ENCODE measurements at places on chromosomes 16 and 17.

DNA sequence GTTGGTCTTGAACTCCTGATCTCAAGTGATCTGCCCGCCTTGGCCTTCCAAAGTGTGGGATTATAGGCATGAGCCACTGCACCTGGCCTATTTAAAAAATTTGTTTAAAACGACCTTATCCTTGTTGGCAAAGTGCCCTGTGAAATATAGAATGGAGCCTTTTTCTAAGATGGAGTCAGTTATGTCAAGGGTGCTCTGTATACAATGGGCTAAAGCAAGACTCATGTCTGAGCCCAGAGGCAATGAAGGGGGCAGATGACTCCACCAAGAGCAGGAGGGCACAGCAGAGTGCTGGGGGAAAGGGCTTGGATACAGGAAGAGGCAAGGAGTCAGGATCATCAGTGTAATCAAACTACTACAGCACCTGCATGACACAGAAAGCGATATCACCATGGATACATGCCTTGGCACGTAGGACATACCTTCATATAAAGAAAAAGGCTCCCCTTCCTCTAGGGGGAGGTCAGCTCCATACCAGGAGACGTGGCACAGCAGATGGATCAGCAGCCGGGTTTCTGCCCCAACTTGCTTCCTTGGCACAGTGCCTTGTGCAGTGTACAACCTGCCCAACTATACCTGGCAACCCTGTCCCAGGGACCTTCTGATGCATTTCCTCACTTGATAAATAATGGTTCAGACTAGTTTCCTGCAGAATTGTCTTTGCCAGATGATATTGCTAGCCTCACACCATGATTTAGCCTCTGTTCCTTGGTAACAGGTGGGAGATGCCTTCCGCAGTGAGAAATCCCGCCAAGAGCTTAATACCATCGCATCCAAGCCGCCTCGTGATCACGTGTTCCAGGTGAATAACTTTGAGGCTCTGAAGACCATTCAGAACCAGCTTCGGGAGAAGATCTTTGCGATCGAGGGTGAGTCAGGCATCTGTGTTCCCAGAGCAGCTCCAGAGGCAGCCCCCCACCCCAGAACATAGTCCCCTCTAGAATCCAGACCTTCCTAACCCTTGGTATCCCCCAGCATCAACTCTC lies 15.3 kb downstream of the ITGAM start:
- peaks cover 10% of the 10 kb centered on the region for H3K27me3 ChIP-seq
- no peak overlapping the region for H3K27ac ChIP-seq
- H3K36me3 ChIP-seq: no peaks in the 10 kb centered on the region
- no peak overlapping the region for H3K4me3 ChIP-seq
- no peak for DNase-seq

GRCh38 chr17:921161-921560 lies 58.4 kb downstream of the NXN start:
- H3K4me1 ChIP-seq: peaks cover 2% of the 10 kb centered on the region
- peaks cover 13% of the 10 kb centered on the region for H3K27me3 ChIP-seq
- H3K4me3 ChIP-seq: no peak overlapping the region
- H3K36me3 ChIP-seq: peaks cover 25% of the 10 kb centered on the region
- peak overlapping the region; percentile 30 for H3K27ac ChIP-seq

- DNase-seq: no peak
- no peak overlapping the region for H3K4me3 ChIP-seq
- peaks cover 26% of the 10 kb centered on the region for H3K27me3 ChIP-seq
- H3K4me1 ChIP-seq: peaks cover 12% of the 10 kb centered on the region
These were observed 4.0 kb downstream of the CA4 start for GRCh38 chr17:60153606-60154390.

- no peak for DNase-seq
- peaks cover 22% of the 10 kb centered on the region for H3K36me3 ChIP-seq
- no peak overlapping the region for H3K27ac ChIP-seq
These were observed 176.8 kb downstream of the ZNF423 start for GRCh38 chr16:49679095-49679494.

DNA sequence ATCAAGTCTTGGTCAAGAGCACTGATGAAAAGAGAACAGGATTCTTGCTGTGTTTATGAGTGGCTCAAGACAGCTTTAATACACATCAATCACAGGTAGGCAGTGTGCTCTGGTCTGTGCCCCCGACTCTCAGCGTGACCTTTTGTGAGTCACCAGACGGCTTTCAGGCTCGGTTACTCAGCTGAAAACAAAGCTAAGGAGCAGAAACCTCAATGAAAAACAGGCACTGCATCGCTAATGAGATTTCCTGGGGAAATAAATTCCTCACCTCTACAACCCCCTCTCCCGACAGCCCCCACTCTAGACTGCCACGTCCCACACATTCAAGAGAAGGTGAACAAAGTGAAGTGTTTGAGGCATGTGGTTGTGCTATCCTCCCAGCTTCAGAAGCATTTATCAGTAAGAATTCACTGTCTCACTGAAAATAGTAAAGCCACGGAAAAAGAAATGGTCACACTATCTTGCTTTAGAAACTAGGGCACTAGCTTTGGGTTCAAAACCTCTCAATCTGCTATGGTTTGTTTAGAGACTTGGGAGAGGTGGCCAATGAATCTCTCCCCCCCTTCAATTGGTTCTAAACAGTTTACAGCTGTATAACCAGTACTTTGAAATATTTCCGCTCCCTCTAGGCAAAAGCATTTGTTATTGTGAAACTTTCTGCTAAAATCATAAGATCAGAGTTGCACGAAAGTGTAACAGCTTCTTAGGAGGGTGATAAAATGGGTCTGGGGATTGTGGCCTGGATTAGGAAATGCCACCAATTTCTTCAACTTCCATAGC lies 199.5 kb upstream of the PMFBP1 start:
- no peaks in the 10 kb centered on the region for H3K36me3 ChIP-seq
- H3K27ac ChIP-seq: no peak overlapping the region
- no peaks in the 10 kb centered on the region for H3K27me3 ChIP-seq
- peak; percentile 5 for DNase-seq
- peaks cover 15% of the 10 kb centered on the region for H3K4me1 ChIP-seq

DNA sequence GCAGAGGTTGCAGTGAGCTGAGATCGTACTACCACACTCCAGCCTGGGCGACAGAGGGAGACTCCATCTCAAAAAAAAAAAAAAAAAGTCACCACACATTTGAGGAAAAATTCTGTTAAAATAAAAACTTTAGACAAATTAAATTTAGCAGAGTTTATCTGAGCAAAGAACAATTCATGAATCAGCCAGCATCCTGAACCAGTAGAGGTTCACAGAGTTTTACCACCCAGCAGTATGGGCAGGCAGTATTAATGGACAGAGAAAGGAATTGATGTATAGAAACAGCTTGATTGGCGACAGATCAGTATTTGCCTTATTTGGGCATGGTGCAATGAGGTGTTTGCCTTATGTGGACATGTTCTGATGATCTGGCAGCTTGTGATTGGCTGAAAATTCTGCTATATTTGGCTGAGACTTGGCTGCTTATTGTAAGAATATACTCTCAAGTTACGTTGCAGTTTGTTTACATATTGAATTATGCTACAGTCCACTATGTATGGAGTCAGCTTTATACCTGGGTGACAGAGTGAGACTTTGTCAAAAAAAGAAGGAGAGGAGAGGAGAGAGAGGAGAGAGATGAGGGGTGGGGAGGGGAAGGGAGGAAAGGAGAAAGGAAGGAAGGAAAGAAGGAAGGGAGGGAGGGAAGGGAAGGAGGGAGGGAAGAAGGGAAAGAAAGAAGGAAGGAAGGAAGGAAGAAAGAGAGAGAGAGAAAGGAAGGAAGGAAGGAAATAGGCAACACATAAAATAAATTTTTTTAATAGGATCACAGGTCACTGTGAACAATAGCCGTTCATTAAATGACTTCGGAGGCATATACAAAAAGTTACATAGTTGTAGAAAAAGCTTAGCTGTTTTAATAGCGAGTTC lies 14.6 kb downstream of the ABCC3 start:
- H3K27ac ChIP-seq: peak overlapping the region; percentile 34
- H3K27me3 ChIP-seq: peaks cover 1% of the 10 kb centered on the region
- no peaks in the 10 kb centered on the region for H3K4me1 ChIP-seq
- DNase-seq: no peak
- no peaks in the 10 kb centered on the region for H3K36me3 ChIP-seq

DNA sequence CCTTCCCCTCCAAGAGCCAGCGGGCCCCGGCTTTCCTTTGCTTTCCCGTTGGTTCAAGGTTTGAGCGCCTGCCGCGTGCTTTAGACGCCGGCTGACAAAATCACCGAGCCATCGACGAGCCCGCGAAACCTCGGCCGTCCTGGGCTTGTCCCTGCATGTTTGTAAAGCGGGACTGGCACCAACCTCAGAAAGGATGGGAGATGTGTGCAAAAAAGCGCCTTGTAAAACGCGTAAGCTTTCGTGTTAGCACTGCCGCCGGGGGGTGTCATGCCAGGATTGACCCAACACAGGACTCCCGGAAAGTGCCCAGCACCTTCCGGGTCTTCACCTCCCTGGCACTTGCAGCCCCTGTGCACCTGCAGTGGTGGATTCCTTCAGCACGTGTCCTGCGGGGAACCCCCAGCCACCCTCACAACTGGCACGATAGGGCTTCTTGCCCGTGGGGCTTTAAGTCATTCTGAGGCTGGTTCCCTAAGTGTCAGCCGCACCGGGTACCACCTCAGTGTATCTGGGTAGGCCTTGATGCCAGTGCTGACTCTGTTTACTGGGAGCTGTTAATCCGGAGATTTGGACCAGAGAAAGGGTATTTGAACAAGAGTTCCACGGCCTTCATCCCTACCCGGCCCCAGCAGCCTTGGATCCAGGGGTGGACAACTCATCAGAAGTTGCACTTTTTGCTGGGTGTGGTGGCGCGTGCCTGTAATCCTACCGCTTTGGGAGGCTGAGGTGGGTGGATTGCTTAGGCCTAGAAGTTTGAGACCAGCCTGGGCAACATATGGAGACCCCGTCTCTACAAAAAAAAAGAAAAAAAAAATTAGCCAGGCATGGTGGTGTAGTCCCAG lies 817 bp downstream of the NDUFAF8 start:
- H3K27me3 ChIP-seq: peaks cover 13% of the 10 kb centered on the region
- no peak overlapping the region for H3K27ac ChIP-seq

GRCh38 chr17:7137171-7137943 lies 22.7 kb upstream of the ASGR2 start:
- DNase-seq: no peak
- no peak overlapping the region for H3K4me3 ChIP-seq
- H3K27ac ChIP-seq: no peak overlapping the region
- no peaks in the 10 kb centered on the region for H3K36me3 ChIP-seq
- H3K27me3 ChIP-seq: peaks cover 10% of the 10 kb centered on the region

- H3K4me3 ChIP-seq: peak overlapping the region; percentile 84
- peaks cover 37% of the 10 kb centered on the region for H3K4me1 ChIP-seq
- peaks cover 26% of the 10 kb centered on the region for H3K36me3 ChIP-seq
- H3K27ac ChIP-seq: peak overlapping the region; percentile 21
- DNase-seq: no peak
- H3K27me3 ChIP-seq: peaks cover 7% of the 10 kb centered on the region
These were observed 2.2 kb downstream of the PIP4K2B start for GRCh38 chr17:38797158-38797490.

GRCh38 chr17:67649891-67650290 lies 67.8 kb upstream of the NOL11 start:
- no peak for DNase-seq
- peaks cover 2% of the 10 kb centered on the region for H3K27me3 ChIP-seq
- no peaks in the 10 kb centered on the region for H3K4me1 ChIP-seq
- H3K27ac ChIP-seq: no peak overlapping the region

- no peak for DNase-seq
- no peaks in the 10 kb centered on the region for H3K36me3 ChIP-seq
- H3K4me3 ChIP-seq: no peak overlapping the region
- no peaks in the 10 kb centered on the region for H3K4me1 ChIP-seq
- no peaks in the 10 kb centered on the region for H3K27me3 ChIP-seq
- H3K27ac ChIP-seq: no peak overlapping the region
These were observed 456.2 kb upstream of the SALL1 start for GRCh38 chr16:51607201-51607651.

GRCh38 chr17:72955391-72956140 lies 136.9 kb downstream of the SLC39A11 start:
- H3K4me3 ChIP-seq: no peak overlapping the region
- H3K27me3 ChIP-seq: peaks cover 3% of the 10 kb centered on the region
- H3K4me1 ChIP-seq: no peaks in the 10 kb centered on the region
- no peak for DNase-seq
- no peaks in the 10 kb centered on the region for H3K36me3 ChIP-seq
- H3K27ac ChIP-seq: no peak overlapping the region

- peak overlapping the region; percentile 53 for H3K27ac ChIP-seq
- peaks cover 11% of the 10 kb centered on the region for H3K36me3 ChIP-seq
- DNase-seq: peak; percentile 25
These were observed 1.2 kb upstream of the NFATC3 start for GRCh38 chr16:68083861-68084503.

- no peak overlapping the region for H3K4me3 ChIP-seq
- no peaks in the 10 kb centered on the region for H3K36me3 ChIP-seq
- H3K27me3 ChIP-seq: peaks cover 2% of the 10 kb centered on the region
- no peak overlapping the region for H3K27ac ChIP-seq
- peaks cover 3% of the 10 kb centered on the region for H3K4me1 ChIP-seq
These were observed 90.7 kb upstream of the SMIM36 start for GRCh38 chr17:55601874-55602364.

DNA sequence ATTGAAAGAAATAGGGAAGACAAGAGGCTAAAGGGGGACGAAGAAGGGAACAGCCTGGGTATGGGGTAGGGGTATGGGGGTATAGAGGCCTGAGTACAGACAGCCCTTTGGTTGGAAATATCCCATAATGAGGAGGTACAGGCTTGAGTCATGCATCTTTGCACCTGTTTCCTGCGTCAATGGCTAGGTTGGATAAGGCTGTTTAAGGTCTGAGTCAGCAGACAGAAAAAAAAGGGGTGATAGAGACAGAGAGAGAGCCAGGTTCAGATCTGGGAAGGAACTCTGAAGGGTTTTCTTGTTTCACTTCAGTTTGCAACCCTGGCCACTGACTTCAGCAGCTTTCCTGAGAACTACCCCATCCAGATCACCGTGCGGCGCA lies 8.5 kb downstream of the FNDC8 start:
- peaks cover 9% of the 10 kb centered on the region for H3K36me3 ChIP-seq
- H3K4me3 ChIP-seq: no peak overlapping the region
- H3K4me1 ChIP-seq: no peaks in the 10 kb centered on the region
- no peak overlapping the region for H3K27ac ChIP-seq

DNA sequence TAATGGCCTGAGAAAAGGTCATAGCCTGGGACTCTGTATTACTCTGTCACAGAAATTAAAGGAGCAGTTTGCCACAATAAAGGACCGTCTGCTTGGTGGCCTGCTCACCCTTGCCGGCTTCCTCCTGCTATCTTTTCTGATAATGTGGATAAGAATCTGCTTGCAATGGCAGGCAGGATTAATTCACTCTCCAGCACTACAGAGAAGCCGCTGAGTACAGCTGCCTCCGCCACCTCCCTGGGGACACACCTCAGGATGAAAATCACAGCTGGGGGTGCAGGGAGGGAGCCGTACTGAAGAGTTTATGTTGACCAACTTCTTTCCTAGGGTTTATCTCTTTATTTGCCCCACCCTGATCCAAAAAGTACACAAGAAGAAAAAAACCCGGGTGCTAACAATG lies 245.9 kb upstream of the RPL38 start:
- DNase-seq: no peak
- H3K4me1 ChIP-seq: no peaks in the 10 kb centered on the region
- H3K4me3 ChIP-seq: no peak overlapping the region
- no peak overlapping the region for H3K27ac ChIP-seq
- H3K36me3 ChIP-seq: peaks cover 6% of the 10 kb centered on the region

DNA sequence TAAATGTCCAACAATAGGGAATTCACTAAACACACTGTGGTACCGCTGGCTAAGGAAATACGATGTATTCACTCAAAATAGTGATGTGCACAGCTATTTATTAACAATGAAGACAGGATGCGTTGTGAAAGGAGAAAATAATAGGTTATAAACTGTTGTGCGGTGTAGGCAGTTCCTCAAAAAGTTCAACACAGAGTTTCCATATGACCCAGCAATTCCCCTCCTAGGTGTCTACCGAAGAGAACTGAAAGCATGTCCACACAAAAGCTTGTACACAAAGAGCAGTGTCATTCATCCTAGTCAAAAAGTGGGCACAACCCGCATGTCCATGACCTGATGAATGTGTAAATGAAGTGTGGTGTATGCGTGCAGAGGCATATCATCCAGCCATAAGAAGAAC lies 1.2 kb upstream of the CES1 start:
- no peaks in the 10 kb centered on the region for H3K36me3 ChIP-seq
- no peak for DNase-seq
- H3K27me3 ChIP-seq: peaks cover 7% of the 10 kb centered on the region
- no peak overlapping the region for H3K4me3 ChIP-seq
